ENCODE measurements at places on chromosomes 7 and 10.

GRCh38 chr10:122020226-122020625, 31.3 kb downstream of the TACC2 start:
- DNase-seq: no peak

- no peak for DNase-seq
Measured at GRCh38 chr10:62278441-62278910, 9.8 kb upstream of the RTKN2 start.

GRCh38 chr7:68205826-68206225, 1209.2 kb downstream of the TYW1 start:
- no peak for DNase-seq

DNA sequence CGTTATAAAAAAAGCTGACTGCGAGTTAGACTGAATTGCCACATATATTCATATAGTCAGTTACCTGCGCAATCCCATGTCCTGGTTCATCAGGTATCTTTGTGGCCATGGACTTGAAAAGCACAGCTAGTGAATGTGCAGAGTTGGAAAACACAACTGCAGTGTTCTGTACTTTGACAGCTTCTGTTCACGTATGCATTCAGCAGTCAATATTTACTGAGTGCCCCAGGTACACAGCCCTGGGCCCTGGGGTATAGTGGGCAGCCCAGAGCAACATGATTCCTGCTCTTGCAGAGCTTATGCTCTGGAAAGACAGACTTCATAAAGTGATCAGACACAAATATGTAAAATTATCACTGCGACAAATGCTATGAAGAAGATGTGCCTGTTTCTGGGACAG, 313.9 kb downstream of the PHTF2 start:
- no peak for DNase-seq

GRCh38 chr10:69649786-69650550, 19.9 kb downstream of the FAM241B start:
- no peak for DNase-seq

GRCh38 chr10:60148266-60148840, 241.3 kb downstream of the ANK3 start:
- no peak for DNase-seq

- DNase-seq: no peak
Measured at GRCh38 chr10:63128443-63128842, 4.7 kb upstream of the NRBF2 start.

DNA sequence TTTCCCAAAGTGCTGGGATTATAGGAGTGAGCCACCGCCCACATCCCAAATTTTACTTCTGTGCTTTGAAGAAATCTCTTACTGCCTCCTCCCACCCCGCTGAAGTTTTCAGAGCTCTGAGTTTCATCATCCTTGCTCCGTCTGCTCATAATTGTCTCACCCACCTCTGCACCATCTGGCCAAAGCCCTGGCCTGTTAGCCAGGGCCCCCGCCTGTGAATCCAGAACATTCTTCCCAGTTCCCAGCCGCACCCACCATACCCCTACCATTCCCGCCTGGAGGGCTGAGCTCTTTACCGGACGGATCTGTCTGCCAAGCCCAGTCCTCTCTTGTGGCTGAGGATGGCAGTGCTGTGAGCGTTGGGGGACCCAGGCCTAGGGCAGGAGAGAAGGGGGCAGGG, 14.5 kb downstream of the SSC4D start:
- DNase-seq: no peak

- DNase-seq: no peak
Measured at GRCh38 chr7:117485118-117485620, 5.3 kb downstream of the CFTR start.

- no peak for DNase-seq
Measured at GRCh38 chr7:28017372-28017771, 163.2 kb downstream of the JAZF1 start.

DNA sequence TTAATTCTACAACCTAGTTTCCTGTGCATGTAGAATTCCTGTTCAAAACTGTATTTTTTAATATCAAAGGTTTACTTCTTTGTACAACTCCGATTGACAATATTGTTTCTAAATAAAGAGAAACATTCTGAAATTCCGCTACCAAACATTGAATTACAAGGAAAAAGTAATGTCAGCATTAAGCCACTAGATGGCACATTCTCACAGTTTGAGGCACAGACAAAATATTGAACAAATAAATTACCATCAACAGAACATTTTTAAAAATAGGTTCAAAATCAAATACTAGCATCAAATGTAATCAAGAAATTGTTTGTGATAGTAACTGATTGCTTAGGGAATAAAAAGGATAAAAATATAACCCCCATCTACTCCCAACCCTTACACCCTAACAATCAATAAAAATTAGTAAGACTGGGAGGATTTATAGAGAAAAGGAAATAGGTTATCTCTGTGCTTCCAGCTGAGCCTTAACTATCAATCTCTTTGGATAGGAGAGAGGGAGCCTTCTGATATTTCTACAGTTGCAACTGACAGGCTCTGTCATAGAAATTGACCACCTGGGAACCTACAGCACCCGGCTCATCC, 86.6 kb upstream of the C7orf33 start:
- DNase-seq: no peak

GRCh38 chr7:92754919-92755581, 81.3 kb downstream of the CDK6 start:
- no peak for DNase-seq

GRCh38 chr10:63843107-63843506, 321.9 kb downstream of the REEP3 start:
- DNase-seq: no peak

- DNase-seq: no peak
Measured at GRCh38 chr10:101986624-101986971, 69.4 kb downstream of the ARMH3 start.

DNA sequence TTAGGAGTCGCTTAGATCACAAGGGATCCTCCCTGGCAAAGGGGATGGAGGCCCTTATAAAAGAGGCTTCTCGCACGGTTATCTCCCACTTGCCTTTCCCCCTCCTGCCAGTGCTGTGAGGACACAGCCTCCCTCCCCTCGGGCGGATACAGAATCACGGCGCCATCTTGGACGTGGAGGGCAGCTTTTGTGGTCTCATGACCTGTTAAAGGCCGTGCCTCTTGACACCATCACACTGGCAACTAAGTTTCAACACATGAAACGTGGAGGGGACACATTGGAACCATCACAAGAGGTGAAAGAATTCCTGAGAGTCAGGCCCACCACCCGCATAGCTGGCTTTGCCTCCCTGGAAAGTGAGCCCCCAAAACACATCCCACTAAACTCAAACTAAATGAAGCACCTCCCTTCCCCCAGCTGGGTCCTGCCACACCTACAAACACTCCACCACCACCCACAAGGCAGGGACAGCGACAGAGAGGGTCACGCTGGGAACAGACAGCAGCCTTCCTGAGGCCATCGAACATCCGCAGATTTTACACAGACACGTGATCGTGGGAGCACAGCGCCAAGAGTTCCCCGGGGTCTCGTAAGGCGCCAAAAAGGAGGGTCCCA, 110.6 kb downstream of the TCERG1L start:
- DNase-seq: no peak

GRCh38 chr10:8508882-8509281, 454.4 kb downstream of the GATA3 start:
- DNase-seq: no peak

GRCh38 chr7:21076574-21076973, 289.9 kb upstream of the SP8 start:
- DNase-seq: no peak

DNA sequence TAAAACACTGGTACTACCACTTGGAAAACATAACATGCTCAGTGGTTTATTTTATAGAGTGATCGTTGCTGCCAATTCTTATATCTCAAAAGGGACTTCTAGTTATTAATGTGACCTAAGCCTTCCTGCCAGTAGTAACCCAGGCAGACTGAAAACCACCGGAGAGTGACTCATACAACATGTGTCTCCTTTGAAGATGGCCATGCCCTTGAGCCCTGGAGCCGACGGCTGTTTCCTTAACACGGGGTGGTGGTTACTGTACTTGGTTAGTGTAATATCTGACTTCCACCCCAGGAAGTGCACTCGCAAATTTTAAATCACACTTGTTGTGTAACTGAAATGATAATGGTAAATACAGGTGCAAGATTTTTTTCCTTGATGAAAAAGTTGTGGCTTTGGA, 30.5 kb downstream of the JAKMIP3 start:
- no peak for DNase-seq

DNA sequence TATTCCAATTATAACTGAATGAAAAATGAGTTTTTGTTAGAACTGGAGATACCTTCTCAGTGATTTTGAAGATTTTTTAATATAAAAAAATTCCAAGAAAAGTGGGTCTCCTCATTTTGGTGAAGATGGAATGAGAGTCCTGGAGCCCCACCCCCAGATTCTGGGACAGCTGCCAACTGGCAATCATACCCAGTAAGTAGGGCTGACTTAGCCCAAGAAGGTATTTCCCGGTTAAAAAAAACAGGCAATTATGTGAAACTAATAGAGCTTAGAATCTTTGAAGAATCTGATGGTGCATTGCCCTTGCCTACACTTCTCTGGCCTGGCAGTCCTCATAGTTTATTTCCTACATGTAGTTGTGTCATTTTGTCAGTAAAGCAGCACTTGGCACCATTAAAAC, 52.8 kb upstream of the VWDE start:
- DNase-seq: no peak

DNA sequence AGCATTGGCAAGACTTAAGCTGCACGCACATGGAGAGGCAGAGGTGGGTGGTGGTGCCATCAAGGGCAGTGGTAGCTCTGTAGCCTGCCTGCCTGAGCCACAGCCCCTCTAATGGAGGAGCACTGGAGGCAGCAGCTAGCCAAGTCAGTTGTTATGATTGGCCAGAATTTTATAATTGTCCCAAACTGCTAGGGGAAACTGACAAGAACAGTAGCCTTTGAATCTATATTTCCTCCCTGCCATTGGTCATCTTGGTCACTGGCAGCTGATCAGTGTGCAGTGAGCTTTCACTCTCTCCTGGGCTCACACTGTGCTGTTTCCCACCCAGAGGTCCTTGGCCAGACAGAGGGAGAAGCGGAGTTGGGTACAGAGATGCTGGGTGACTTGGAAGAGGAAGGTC, 9.6 kb upstream of the ZNF783 start:
- DNase-seq: no peak

GRCh38 chr7:157152391-157152937, 13.7 kb downstream of the UBE3C start:
- no peak for DNase-seq

- no peak for DNase-seq
Measured at GRCh38 chr7:46134385-46134784, 213.3 kb upstream of the IGFBP3 start.

DNA sequence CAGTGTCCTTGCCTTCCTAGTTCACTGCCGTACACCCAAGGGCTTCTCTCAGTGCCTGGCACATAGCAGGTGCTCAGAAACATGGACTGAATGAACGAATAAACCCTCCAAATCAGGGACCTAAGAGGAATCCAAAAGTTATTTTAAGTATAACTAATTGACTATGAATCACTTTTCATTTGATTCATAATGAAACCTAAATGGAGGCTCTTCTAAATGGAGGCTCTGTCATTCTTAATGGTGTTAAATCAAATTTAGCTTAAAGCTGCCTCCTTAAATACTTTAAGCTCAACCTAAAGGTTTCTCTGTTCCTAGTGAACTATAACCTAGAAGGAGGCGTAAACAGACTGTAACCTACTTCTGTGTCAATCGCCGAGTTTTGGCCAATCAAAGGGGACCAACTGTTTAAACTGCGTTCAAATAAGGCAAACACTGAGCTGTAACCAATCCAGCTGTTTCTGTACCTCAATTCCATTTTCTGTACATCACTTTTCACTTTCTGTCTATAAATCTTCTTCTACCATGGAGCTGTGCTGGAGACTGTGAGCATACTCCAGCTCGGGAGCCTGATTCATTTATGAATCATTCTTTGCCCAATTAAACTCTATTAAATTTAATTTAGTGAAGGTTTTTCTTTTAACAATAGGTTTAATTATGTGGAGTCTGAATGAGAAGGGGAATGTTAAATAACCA, 11.0 kb downstream of the PYROXD2 start:
- DNase-seq: no peak

All from stimulated activated CD4-positive, alpha-beta T cell treated with anti-CD3 and anti-CD28 coated beads, Interleukin-12 subunit alpha, Interleukin-12 subunit beta, amount 100 ng/mL, for 48 hours (primary cell).